ENCODE measurements at places on chromosomes 11 and 22.

DNA sequence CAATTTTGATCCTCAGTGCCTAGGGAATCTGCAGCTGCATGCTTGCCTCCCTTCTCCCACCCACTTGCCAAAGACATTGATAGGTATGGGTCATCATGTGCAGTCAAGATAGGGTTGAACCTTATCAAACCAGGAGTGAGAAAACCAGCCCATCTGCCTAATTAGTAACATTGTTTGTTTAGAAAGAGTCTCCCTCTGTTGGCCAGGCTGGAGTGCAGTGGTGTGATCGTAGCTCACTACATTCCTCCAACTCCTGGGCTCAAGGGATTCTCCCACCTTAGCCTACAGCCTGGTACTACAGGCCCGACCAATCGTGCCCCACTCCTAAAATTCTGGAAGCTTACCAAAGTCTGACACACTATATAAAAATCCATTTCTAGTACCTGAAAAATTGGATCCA lies 4.6 kb downstream of the C11orf71 start:
- no peak for DNase-seq

DNA sequence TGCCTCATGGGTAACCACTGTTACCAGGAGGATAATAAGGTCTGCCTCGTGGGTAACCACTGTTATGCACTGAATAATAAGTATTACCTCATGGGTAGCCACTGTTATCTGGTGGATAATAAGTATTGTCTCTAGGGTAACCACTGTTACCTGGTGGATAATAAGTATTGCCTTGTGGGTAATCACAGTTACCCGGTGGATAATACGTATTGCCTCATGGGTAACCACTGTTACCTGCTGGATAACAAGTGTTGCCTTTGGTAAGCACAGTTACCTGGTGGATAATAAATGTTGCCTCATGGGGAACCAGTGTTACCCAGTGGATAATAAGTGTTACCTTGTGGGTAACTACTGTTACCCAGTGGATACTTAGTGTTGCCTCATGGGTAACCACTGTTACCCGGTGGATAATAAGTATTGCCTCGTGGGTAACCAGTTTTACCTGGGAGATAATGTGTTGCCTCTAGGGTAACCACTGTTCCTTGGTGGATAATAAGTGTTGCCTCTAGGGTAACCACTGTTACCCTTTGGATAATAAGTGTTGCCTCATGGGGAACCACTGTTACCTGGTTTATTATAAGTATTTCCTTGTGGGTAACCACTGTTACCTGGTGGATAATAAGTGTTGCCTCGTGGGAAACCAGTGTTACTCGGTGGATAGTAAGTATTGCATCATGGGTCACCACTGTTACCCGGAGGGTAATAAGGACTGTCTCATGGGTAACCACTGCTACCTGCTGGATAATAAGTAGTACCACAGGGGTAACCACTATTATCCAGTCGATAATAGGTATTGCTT lies 10.6 kb upstream of the NXPE4 start:
- no peak for DNase-seq

GRCh38 chr22:17264321-17265052 lies 45.3 kb upstream of the ADA2 start:
- DNase-seq, result no peak

GRCh38 chr11:82722231-82722630 lies 11.4 kb downstream of the FAM181B start:
- no peak for DNase-seq

GRCh38 chr11:2424811-2425495 lies 19.4 kb downstream of the TRPM5 start:
- no peak for DNase-seq

- no peak for DNase-seq
Measured at GRCh38 chr22:35649026-35649553, 844 bp downstream of the APOL6 start.

DNA sequence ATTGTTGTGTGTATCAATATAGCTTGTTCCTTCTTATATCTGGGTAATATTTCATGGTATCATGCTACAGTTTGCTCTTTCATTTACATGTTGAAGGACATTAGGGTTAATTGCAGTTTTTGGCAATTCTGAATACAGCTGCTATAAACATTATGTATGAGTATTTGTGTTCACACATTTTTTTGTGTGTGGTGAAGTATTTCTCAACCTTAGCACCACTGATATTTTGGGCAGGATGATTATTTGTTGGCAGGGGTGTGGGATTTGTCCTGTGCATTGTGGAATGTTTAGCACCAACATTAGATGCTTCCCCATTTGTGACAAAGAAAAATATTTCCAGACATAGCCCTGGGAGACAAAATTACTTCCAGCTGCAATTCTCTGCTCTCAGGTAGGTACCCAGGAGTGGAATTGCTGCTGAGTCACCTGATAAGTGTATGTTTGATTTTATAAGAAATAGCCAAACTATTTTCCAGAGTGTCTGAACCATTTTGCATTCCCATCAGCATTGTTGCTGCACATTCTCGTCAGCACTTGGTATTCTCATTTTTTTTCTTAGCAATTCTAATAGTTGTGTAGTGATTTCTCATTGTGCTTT lies 128.2 kb downstream of the SNX19 start:
- DNase-seq, result no peak

DNA sequence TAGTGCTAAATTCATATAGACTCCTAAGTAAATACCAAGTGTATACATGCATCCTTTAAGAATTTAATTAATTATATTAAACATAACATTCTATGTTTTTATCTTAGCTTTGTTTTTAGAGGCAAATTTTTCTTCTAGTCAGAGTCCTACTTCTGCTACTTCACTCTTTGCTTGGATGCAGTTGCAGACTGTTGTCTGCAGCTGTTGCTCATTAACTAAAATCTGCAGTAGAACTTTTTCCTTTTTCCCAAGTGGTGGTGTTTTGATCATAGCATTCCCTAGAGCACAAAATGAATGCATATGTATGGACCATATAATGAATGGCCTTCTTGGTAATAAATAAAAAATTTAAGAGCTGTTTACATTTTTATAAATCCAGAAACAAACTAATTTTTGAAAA lies 198.3 kb downstream of the CASP12 start:
- no peak for DNase-seq

- no peak for DNase-seq
Measured at GRCh38 chr11:27551127-27551526, 44.6 kb upstream of the LIN7C start.

GRCh38 chr22:38989466-38989865 lies 7.3 kb downstream of the APOBEC3B start:
- peak; percentile 44 for DNase-seq

DNA sequence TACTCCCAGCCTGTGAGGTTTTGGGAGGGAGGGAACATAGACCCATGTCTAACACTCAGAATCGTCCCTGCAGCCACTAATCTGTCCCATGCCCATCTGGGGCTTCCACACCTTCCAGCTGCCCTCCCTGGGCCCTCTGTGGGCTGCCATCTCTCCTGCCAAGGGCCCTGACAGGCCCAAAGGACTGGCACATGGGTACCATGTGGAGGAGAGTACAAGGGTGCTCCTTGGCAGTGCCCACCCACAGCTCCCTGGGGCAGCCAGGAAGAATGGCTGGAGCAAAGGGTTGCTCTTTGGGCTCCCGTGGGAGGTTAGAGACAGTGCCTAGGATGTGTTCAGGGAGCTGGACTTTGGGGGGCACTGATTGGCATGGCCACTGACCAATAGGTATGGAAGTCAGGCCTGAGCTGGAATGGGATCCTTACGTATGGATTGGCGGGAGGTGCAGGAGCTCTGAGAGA lies 56.8 kb downstream of the CD82 start:
- DNase-seq, result no peak

GRCh38 chr11:35083431-35084238 lies 55.3 kb upstream of the CD44 start:
- DNase-seq, result peak; percentile 90

DNA sequence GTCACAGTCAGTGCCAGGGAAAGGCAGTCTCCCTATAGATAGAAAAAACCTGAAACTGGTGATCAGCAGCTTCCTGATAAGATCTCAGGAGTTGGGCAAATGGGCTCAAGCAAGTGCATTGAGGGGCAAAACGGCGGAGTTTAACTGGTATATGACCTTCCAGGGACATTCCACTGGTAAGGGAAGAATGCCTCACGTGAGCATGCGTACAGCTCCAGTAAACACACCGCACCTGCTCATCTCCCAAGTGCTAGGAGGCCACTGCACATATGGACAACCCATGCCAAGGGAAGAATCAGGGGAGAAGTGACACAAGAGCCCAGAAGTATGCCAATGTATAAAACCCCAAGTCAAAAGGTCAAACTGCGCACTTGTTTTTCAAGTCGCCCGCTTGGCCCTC lies 11.6 kb downstream of the HEPHL1 start:
- no peak for DNase-seq

GRCh38 chr22:19734163-19734562 lies 10.8 kb downstream of the GP1BB start:
- no peak for DNase-seq

DNA sequence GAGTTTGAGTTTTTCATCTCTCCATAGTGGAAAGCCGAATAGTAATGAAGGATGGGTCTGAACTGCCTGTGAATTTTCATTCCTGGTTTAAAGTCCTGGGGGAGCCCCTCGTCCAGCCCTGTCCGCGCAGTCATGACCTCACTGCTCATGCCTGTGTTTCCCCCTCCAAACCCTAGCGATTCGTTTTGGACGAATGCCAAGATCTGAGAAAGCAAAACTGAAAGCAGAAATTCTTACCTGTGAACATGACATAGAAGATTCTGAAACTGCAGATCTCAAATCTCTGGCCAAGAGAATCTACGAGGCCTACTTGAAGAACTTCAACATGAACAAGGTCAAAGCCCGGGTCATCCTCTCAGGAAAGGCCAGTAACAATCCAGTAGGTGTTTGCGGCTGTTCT lies 30.5 kb downstream of the CDPF1 start:
- DNase-seq, result no peak

DNA sequence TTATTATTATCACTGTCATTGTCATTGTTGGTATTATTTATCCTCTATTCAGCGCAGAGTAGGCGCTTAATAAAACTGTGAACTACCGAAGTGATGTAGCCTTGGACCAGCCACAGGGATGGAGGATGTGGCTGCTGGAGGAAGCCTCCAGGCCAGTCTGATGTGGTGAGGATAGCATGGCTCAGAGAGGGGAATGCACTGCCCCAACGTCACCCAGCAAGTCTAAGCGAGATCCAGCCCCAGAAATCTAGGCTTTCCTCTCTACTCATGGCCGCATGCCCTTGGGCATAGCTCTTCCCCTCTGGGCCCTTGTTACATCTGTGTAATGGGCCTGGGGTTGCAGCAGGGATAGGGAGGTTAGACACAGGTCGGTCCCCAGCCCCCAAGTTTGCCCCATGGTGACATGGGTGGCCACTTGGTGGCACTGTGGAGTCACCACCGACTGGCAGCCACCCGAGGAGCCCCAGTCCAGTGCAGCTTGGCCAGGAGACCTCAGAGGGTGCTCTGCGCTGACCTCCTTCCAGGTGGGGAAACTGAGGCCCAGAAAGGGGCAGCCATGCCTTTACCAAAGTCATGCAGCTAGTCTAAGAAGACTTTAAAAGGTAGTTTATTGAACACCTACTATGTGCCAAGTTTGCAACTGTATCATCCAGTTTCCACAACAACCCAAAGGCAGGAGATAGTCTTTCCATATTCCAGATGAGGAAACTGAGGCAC lies 395.7 kb downstream of the MN1 start:
- no peak for DNase-seq

All from CD8-positive, alpha-beta T cell (primary cell).